Stimulated activated CD8-positive, alpha-beta memory T cell treated with anti-CD3 and anti-CD28 coated beads, Interleukin-12 subunit alpha, Interleukin-12 subunit beta, amount 100 ng/mL, for 4 hours (primary cell): ENCODE measurements at places on chromosomes 16 and 17.

- DNase-seq = no peak
Observed at GRCh38 chr17:47270946-47271705, 17.5 kb downstream of the ITGB3 start.

GRCh38 chr17:19986941-19987861 is 9.6 kb upstream of the AKAP10 start:
- no peak for DNase-seq

DNA sequence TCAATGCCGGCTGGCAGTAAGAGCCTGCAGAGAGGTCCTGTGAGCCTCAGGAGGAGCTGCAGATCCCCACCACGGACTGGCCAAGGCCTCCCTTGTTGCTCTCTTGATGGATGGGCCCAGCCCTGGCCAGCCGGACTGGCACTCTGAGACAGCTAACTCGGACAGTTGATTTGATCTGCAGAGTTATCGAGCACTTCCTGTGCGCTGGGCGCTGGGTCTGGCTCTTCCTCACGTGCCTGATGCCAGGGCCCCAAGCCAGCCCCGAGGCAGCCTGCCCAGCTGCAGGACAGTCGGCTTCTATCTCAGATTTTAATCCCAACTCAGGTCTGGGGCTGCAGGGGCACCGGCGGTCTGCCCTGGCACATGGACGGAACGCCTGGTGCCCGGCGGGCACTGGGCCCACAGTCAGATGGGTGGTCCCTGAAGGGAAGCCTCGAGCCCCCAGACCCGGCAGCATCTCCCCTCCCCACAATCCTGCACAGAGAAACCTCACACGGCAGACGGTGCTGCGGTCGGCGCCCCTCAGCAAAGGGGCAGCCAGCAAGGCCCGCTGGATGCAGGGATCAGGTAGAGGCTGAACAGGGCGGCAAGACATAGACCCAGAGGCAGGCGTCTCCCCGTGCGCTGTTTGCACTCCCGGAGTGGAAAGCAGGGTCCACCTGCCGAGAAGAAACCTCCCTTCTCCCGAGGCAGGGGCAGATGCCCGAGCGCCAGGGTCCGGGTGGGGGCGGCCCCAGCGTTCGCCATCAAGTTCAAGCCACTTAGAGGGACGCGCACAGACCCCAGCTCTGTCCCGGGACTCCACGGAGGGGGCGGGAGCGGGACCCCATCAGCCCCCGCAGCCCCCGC is 34.0 kb downstream of the TIMM22 start:
- no peak for DNase-seq

DNA sequence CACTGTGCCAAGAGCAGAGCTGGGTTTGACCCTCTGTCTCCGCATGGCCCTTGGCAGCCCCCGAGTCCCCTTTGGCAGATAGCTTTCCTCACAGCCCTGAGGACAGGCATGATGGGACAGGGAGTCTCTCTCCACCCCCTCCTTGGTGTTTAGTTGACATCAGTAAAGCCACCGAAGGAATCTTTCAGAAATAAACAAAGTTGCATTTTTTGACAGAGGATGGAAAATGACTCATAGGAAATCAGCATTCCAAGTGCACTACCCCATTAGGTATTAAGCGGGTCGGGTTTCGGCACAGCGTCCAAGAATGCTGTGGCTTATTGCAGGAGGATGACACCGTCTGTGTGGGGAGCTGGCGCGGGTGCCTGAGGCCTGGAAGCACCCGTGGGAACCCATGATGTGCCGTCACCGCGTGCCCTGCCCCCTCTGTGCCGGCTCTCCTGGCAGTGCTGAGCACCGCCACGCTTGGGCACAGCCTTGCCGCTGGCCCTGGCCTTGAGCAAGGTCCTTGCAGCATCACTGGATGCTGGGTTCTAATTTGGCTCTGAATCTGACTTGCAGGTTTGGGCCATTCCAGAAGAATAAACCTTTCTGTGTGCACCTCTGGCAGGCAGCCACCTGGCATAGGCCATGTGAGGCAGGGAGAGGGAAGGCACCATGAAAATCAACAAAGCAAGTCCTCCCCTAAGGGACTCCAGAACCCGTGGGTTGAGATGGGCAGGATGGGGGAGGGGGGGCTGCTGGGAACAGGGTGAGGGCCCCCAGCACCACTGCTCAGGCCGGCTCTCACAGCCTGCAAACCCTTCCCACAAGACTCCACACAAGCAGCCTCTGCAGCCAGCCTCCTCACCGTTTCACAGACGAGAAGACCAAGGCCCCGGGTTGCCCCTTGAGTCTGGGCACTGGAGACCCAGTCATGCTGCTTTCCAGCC is 50.5 kb upstream of the ZNF469 start:
- no peak for DNase-seq
